Stimulated activated memory B cell treated with anti-CD40 and anti-IgM and Interleukin-4, amounts not matched to agents 10 μg/mL and 1 μg/mL and 100 μg/mL, for 72 hours (primary cell): ENCODE measurements at places on chromosomes 16 and 17.

DNA sequence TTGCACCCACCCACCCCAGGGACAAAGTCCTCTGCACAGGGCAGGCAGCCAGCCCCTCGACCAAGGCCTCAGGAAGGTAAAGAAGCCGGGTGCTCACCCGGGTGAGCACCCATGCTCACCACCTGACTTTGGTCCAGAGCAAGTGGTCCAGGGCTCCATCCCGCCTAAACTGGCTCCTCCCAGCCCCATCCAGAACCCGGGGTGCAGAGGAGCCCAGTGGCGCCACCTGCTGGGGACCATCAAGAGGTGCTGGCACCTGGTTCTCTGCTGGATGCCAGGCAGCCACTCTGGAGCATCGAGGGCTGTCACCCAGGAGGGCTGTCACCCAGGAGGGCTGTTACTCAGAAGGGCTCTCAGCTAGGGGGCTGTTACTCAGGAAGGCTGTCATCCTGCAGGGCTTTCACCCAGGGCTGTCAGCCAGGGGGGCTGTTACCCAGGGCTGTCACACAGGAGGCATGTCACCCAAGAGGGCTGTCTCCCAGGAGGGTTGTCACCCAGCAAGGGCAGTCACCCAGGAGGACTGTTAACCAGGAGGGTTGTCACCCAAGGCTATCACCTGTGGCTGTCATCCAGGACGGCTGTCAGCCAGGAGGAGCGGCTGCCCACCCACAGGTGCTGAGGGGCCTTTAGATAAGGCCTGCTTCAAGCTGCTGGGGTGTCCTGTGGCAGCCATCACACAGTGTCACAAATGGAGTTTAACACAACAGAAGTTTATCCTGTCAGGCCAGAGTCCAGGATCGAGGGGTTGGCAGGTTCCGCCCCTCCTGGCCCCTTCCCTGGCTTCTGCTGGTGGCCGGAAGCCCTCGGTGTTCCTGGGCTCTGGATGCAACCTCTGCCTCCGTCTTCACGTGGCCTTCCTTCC, 98.5 kb downstream of the TNFRSF13B start:
- ATAC-seq = peak; percentile 37
- peaks cover 20% of the 10 kb centered on the region for H3K27me3 ChIP-seq
- H3K36me3 ChIP-seq = no peaks in the 10 kb centered on the region
- H3K4me1 ChIP-seq = no peaks in the 10 kb centered on the region

GRCh38 chr17:72361892-72362291, 241.1 kb downstream of the SOX9 start:
- no peak for ATAC-seq
- peaks cover 13% of the 10 kb centered on the region for H3K27me3 ChIP-seq
- no peaks in the 10 kb centered on the region for H3K36me3 ChIP-seq
- H3K4me3 ChIP-seq = no peak overlapping the region

DNA sequence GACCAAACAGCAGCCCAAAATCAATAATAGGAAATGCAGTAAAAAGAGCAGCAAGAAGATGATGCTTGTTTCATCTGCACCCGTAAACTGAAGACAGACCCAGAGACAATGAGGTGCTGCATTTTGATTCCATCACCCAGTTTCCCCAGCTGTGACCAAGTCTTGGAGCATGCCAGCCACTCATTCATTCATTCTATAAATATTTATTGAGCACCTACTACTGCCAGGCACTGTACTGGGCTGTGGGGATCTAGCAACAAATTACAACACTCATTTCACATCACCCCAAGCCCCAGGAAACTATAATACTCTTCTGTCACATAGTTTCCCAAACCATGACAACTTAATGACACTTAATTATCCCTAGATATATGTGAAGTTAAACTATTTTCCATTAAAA, 79.2 kb downstream of the TOX3 start:
- ATAC-seq = no peak
- no peak overlapping the region for H3K4me3 ChIP-seq
- H3K4me1 ChIP-seq = no peaks in the 10 kb centered on the region
- no peaks in the 10 kb centered on the region for H3K27me3 ChIP-seq

DNA sequence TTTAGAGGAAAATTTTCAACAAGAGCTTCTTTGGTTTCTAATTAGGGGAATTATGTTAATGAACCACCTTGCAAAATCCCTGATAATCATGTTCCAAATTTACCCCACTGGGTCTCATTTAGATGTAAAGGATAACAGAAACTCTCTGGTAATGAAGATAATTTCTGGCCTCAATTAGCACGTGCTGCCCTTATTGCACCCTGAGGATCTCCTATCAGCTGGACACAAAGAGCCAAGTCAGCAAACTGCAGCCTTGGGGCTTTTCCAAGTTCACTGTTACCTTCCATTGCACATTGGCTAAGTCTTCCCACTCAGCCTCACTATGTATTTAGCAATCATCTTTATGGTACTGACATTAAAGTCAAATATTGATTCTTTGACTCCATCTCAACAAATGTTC, 78.1 kb downstream of the GP2 start:
- H3K27ac ChIP-seq = no peak overlapping the region
- ATAC-seq = no peak
- no peaks in the 10 kb centered on the region for H3K36me3 ChIP-seq
- peaks cover 6% of the 10 kb centered on the region for H3K27me3 ChIP-seq
- no peak overlapping the region for H3K4me3 ChIP-seq
- no peaks in the 10 kb centered on the region for H3K4me1 ChIP-seq

- H3K27me3 ChIP-seq = no peaks in the 10 kb centered on the region
- no peaks in the 10 kb centered on the region for H3K4me1 ChIP-seq
- H3K27ac ChIP-seq = no peak overlapping the region
- peaks cover 11% of the 10 kb centered on the region for H3K36me3 ChIP-seq
- ATAC-seq = no peak
- no peak overlapping the region for H3K4me3 ChIP-seq
These were observed 85.3 kb downstream of the STXBP4 start for GRCh38 chr17:55053855-55054254.

GRCh38 chr16:72884037-72884436, 163.9 kb downstream of the ZFHX3 start:
- no peaks in the 10 kb centered on the region for H3K4me1 ChIP-seq
- ATAC-seq = no peak
- H3K27ac ChIP-seq = no peak overlapping the region
- peaks cover 59% of the 10 kb centered on the region for H3K36me3 ChIP-seq
- H3K27me3 ChIP-seq = no peaks in the 10 kb centered on the region

DNA sequence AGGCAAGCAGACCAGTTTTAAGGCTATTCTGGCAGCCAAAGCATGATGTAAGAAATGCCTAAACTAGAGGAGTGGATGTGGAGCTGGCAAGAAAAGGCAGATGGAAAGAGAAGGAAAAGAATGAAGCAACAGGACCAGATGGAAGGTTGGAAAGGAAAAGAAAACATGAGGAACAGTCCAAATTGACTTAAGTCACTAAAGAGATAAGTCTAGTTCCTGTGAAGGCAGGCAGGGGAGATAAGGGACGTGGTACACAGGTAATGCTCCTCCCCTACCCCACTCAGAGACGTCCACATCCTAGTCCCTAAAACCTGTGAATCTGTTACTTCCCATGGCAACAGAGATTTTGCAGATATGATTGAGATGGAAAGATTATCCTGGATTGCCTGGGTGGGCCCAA, 43.5 kb downstream of the TEX2 start:
- peaks cover 6% of the 10 kb centered on the region for H3K36me3 ChIP-seq
- H3K27ac ChIP-seq = peak overlapping the region; percentile 2
- no peaks in the 10 kb centered on the region for H3K27me3 ChIP-seq
- ATAC-seq = no peak

- H3K4me1 ChIP-seq = no peaks in the 10 kb centered on the region
- H3K36me3 ChIP-seq = peaks cover 64% of the 10 kb centered on the region
- no peak for ATAC-seq
These were observed 8.8 kb downstream of the NOB1 start for GRCh38 chr16:69745959-69746358.

DNA sequence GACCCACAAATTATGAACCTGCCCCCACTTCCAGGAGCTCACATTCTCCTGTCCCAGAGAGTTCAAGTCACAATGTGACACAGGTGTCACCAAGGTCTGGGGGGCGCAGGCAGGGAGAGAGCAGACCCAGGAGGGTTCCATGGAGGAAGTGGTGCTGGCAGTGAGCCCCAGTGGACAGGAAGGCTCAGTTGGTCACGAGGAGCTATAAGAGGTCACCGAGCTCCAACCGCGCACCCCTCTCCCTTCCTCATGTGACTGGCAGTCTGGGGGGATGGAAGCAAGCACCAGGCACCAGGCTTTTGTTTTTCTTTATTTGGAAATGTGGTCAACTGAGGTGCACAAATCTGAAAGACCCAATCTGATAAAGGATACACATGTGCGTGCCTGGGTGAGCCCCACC, 2.5 kb downstream of the ITGAD start:
- peaks cover 29% of the 10 kb centered on the region for H3K27me3 ChIP-seq
- no peak overlapping the region for H3K4me3 ChIP-seq
- H3K27ac ChIP-seq = no peak overlapping the region
- H3K4me1 ChIP-seq = peaks cover 18% of the 10 kb centered on the region

DNA sequence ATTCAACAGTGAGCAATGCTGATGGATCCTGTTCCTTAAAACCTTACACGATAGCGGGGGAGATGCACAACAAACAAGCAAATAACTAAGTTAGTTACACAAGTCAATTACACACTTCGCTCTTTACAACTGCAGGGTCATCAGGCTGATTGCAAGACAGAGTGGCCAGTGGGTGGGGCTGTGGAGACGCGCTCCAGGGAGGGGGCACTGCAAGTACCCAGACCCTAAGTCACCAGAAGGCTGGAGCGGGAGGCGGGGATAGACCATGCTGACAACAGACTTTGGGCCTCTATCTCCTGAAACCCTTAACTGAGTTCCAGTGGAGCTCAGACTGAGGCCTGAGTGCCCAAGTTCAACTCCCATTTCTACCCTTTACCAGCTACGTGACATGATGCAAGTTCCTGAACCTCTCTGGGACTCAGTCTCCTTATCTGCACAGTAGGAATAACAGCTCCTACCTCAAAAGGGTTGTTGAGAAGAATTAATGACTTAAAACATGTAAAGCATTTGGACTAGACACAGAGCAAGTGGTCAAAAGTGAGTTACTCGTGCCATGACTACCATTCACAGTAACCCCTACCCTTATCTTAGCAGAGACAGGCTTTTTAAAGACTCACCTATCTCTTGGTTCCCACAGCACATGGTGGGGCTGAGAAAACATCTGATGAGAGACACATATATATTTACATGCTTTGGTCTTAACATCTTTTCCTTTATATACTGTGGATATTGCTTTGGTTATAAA, 10.4 kb downstream of the CPPED1 start:
- no peak overlapping the region for H3K4me3 ChIP-seq
- H3K27me3 ChIP-seq = no peaks in the 10 kb centered on the region
- no peak for ATAC-seq
- H3K36me3 ChIP-seq = peaks cover 31% of the 10 kb centered on the region
- no peaks in the 10 kb centered on the region for H3K4me1 ChIP-seq

DNA sequence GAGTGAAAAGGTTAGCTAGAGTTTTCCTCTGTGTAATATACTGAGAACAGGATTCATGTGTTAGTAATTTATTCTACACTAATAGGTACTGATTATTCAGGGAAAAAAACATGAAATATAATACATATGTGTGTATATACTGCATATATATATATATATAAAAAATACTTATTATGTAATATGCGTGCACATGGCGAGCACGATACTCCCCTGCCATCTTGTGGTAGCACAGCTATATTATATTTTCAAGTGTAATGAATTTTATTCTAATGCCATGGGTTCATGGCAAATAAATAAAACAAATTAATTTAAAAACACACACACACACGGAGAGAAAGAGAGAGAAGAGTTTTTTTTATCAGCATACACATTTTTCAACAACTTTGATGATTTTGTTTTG, 460.6 kb downstream of the KCNJ2 start:
- no peaks in the 10 kb centered on the region for H3K36me3 ChIP-seq
- ATAC-seq = no peak
- no peaks in the 10 kb centered on the region for H3K4me1 ChIP-seq

DNA sequence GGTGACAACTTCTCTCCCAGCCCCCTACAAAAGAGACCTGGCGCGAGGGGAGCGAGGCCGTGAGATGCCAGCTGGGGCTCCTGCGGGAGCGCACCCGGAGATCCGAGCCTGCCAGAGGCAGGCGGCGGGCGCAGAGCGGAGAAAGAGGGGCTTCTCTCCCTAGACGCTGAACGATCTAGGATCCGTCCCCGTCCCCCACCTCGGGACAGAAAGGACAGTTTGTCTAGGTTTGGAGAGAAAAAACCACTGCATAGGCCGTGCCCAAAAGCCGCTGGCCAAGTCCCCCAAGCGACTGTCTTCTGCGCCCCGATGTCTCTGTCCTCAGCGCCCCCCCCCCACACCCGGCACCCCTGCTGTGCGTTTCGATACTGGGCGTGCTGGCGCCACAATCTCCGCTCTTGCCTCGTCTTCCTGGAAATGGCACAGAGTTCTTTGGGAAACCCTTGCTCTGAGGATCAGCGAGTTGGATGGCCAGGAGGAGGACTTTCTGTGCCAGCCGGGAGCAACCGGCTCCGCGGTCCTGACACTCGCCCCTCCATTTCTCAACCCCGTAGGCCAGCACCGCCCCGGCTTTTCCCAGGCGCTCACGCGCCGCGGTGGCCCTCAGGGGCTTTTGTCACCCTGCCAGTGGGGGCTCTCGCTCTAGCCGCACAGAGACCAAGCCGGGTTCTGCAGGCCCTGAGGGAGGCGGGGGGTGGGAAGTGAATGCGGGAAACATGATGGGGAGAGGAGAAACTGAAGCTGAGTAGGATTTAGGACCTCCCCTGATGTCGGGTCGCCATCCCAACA, 1.0 kb downstream of the SSTR2 start:
- peaks cover 47% of the 10 kb centered on the region for H3K4me1 ChIP-seq
- no peaks in the 10 kb centered on the region for H3K36me3 ChIP-seq

DNA sequence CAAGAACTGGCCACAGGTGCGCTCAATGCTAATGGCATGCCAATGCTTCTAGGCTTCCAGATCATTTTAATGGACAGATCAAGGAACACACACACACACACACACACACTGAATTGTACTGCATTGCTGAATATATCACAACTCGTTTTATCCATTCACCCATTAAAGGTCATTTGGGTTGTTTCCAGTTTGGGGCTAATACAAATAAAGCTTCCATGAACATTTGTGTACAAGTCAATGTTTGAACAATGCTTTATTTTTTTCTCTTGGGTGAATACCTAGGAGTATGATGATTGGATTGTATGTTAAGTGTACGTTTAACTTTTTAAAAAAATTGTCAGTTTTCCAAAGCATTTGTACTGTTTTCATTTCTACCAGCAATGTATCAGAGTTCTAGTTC, 3.6 kb upstream of the PCTP start:
- no peak for ATAC-seq
- peaks cover 27% of the 10 kb centered on the region for H3K4me1 ChIP-seq
- no peak overlapping the region for H3K27ac ChIP-seq
- no peaks in the 10 kb centered on the region for H3K36me3 ChIP-seq
- no peak overlapping the region for H3K4me3 ChIP-seq
- H3K27me3 ChIP-seq = peaks cover 27% of the 10 kb centered on the region
